ENCODE measurements at places on chromosomes 5 and 9.

DNA sequence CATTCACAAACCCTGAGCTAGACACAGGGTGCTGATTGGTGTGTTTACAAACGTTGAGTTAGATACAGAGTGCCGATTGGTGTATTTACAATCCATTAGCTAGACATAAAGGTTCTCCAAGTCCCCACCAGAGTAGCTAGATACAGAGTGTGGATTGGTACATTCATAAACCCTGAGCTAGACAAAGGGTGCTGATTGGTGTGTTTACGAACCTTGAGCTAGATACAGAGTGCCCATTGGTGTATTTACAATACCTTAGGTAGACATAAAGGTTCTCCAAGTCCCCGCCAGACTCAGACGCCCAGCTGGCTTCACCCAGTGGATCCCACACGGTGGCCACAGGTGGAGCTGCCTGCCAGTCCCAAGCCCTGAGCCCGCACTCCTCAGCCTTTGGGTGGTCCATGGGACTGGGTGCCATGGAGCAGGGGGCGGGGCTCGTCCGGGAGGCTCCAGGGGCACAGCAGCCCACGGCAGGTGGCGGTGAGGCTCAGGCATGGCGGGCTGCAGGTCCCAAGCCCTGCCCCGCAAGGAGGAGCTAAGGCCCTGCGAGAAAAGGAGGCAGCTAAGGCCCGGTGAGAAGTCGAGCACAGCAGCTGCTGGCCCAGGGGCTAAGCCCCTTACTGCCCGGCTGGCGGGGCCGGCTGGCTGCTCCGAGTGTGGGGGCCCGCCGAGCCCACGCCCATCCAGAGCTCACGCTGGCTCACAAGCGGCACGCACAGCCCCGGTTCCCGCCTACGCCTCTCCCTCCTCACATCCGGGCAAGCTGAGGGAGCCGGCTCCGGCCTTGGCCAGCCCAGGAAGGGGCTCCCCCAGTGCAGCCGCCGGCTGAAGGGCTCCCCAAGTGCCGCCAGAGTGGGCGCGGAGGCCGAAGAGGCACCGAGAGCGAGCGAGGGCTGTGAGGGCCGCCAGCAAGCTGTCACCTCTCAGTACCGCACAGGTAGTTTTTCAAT, 1039.2 kb upstream of the CDH9 start:
- DNase-seq, result no peak

- no peak for DNase-seq
These were observed 143.1 kb downstream of the ELAVL2 start for GRCh38 chr9:23682891-23683431.

DNA sequence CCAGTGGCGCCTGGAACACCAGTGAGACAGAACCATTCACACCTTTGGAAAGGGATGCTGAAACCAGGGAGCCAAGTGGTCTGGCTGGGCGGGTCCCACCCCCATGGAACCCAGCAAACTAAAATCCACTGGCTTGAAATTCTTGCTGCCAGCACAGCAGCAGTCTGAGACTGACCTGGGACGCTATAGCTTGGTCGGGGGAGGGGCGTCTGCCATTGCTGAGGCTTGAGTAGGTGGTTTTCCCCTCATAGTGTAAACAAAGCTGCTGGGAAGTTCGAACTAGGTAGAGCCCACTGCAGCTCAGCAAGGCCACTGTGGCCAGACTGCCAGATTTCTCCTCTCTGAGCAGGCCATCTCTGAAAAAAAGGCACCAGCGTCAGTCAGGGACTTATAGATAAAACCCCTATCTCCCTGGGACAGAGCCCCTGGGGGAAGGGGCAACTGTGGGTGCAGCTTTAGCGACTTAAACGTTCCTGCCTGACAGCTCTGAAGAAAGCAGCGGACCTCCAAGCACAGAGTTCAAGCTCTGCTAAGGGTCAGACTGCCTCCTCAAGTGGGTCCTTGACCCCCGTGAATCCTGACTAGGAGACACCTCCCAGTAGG, 42.0 kb upstream of the FKTN start:
- no peak for DNase-seq

GRCh38 chr5:26427281-26427680, 611.1 kb downstream of the CDH9 start:
- DNase-seq, result no peak

Data from cardiac fibroblast (primary cell).